NCI-H526 treated with DMSO at 0.1 percent for 48 hours (cell line): ENCODE measurements at places on chromosomes 16 and 17.

GRCh38 chr17:43350888-43351361, 47.9 kb upstream of the ARL4D start:
- DNase-seq: no peak

- no peak for DNase-seq
These were observed 112.9 kb downstream of the GP2 start for GRCh38 chr16:20214401-20214800.

DNA sequence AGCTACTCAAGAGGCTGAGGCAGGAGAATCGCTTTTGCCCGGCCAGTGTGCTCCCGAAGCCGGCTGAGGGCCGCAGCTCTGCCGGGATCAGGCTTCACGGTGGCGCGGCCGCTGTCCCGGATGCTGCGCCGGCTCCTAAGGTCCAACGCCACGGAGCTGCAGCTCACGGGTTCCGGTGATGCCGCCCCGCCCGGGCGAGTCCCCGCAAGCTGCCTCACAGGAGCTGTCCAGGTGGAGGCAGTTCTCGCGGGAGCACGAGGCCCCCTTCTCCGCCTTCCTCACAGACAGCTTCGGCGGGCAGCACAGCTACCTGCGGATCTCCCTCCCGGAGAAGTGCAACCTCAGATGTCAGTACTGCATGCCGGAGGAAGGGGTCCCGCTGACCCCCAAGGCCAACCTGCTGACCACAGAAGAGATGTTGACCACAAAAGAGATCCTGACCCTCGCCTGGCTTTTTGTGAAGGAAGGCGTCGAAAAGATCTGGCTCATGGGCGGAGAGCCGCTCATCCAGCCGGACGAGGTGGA, 111.4 kb upstream of the SIAH1 start:
- DNase-seq: no peak

GRCh38 chr16:67199808-67200198, 872 bp downstream of the ELMO3 start:
- no peak for DNase-seq

GRCh38 chr16:2213817-2214718, 572 bp downstream of the PGP start:
- DNase-seq: no peak

GRCh38 chr16:50099957-50100648, 34.3 kb downstream of the HEATR3 start:
- peak; percentile 76 for DNase-seq

DNA sequence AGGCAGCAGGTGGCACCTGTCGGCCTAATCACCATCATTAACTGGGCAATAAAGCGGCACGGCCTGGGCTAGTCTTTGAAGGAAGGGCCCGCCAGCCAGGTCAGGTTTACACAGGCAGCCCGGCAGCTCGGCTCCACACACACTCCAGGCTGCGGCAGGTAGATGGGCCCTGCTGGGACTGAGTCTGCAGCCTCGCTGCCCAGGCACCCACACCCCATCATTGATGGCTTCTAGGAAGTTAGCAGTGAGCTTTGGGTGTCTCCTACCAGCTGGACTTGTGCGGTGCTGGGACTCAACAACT, 6.8 kb upstream of the FOXN1 start:
- no peak for DNase-seq

- peak; percentile 66 for DNase-seq
These were observed 18.0 kb upstream of the TRIM37 start for GRCh38 chr17:59124665-59125064.

GRCh38 chr16:86565644-86566511, 751 bp upstream of the FOXC2 start:
- no peak for DNase-seq

DNA sequence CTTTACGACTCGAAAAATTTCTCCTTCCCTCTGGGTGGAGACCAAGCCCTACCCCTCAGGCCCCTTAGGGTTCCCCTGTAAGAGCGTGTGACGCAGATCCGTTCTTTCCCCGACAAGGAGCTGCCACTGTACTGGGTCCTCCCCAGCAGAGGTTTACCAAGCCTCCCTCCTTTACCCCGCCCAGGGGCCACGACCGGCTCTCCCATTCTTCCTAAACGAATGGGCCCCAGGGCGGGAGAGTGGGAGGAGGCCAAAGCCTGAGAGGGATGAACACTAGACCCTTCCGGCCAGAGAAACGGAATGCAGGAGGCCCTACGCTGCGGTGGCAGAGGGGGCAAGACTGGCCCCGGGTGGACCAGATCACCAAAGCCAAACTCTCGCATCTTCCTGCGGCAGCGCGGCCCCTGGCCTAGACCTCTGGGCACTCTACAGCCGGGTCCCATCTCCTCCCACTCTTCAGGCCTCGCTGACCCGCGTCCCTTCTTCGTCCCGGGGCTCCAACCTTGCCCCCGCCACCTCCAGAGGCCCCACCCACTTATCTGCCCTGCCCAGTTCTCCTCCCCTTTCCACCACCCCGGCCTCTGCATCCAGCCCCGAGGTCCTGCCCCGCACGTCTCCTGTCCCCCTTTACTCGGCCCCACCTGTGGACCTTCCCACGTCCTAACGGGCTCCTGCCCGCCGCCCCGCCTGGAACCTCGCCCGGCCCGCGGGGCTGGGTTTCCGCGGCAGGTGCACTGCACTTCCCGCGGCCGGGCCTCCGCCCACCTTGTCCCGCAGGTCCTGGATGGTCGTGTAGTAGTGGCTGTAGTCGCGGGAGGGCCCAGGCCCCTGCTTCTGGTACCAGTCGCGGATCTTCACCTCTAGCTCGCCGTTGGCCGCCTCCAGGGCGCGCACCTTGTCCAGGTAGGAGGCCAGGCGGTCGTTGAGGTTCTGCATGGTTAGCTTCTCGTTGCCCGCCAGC, 765 bp downstream of the KRT19 start:
- no peak for DNase-seq

- no peak for DNase-seq
These were observed 733.4 kb upstream of the SOX9 start for GRCh38 chr17:71387456-71387855.

- DNase-seq: no peak
These were observed 19.3 kb downstream of the MFSD11 start for GRCh38 chr17:76757256-76757655.

- DNase-seq: no peak
These were observed 42.2 kb upstream of the HAPSTR1 start for GRCh38 chr16:9049241-9049640.

GRCh38 chr16:58032710-58033293, 7.2 kb downstream of the MMP15 start:
- no peak for DNase-seq

DNA sequence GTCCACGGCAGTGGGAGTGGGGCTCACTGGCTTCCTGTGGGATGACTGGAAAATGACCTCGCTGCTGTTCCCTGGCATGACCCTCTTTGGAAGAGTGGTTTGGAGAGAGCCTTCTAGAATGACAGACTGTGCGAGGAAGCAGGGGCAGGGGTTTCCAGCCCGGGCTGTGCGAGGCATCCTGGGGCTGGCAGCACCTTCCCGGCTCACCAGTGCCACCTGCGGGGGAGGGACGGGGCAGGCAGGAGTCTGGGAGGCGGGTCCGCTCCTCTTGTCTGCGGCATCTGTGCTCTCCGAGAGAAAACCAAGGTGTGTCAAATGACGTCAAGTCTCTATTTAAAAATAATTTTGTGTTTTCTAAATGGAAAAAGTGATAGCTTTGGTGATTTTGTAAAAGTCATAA, 7.8 kb upstream of the RNF213 start:
- peak; percentile 51 for DNase-seq

- DNase-seq: no peak
These were observed 3.7 kb downstream of the MIEN1 start for GRCh38 chr17:39726617-39727016.

GRCh38 chr16:66901626-66902025, 17.1 kb downstream of the CDH16 start:
- no peak for DNase-seq

DNA sequence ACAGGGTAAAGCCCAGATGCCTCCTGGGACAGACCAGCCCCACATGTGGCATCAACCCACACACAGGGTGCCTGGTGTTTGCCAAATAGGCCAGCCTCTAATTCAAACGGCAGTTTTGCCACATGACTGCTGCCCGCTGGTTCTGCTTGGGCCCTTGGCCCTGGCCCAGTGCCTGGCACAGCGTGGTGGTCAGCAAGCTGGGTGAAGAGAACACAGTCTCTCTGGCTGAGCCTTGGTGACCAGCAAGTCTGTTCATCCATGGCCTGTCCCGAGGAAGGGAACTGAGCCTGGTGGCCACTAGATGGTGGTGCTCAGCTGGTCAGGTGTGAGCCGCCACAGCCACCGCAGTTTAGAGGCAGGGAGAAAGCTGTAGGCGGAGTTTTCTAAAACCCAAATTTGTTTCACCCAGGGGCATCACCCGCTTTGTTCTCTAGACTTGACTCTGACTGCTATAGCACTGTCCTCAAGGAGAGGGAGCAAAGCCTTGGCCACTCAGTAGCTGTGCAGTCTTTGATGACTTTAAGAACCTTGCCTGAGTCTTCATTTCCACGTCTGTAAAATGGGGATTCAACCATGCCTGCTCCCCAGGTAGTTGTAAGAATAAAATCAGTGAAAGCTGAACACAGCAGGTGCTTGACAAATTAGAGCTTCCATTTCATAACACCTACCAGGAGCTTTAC, 4.7 kb upstream of the GFAP start:
- peak; percentile 35 for DNase-seq

DNA sequence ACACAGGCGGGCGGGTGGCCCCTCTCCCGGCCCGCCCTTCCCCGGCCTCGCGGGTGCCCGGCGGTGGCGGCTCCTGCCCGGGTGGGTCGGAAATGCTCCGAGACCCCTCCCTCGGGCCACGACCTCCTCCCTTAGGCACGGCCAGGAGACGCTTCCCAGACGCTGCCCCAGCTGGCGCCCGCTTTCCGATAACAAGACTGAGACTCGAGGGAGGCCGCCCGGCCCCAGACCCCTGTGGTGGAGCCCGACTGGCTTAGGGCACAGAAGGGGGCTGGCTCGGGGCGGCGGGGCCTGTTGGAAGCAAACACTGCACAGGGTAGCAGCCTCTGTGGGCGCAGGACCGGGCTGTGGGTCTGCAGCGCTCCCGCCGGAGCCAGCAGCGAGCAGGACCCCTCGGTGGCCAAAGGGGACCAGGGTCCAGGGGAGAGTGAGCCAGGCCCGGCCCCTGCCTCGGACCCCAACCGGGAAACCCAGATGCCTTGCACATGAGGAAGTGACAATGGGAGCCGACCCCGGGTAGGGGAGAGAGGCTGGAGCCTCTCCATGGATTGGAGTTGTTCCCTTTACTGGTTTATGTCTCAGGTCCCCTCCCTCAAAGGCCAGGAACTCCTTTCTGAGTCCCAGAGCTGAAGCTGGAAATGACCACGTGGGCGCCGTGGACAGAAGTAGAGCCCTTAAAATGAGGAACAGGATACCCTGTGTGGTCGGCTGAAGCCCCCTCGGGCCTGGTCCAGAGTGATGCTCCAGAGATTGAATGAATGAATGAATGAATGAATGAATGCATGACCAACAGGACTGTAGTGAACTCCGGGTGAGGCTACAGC, 19.8 kb upstream of the ADCY7 start:
- no peak for DNase-seq

DNA sequence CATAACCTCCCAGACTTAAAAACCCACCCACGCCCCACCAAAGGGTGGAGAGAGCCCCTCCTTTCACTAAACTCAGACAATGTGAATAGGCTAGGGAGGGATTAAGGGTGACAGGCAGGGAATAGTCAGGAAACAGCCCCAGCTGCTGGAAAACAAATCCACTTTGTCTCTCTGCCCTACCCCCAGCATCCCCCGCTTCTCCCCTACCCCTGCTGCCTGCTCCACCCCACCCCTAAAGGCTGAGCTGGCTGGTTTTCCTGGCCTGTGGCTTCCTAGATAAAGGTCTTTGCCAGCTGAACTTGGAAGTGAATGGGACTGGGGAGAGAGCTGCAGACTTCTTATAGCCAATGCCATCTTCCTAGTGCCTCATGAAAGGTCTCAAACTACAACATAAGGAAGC, 15.0 kb downstream of the CAVIN1 start:
- DNase-seq: no peak

- DNase-seq: no peak
These were observed 4.0 kb downstream of the ALG1 start for GRCh38 chr16:5075637-5076036.

DNA sequence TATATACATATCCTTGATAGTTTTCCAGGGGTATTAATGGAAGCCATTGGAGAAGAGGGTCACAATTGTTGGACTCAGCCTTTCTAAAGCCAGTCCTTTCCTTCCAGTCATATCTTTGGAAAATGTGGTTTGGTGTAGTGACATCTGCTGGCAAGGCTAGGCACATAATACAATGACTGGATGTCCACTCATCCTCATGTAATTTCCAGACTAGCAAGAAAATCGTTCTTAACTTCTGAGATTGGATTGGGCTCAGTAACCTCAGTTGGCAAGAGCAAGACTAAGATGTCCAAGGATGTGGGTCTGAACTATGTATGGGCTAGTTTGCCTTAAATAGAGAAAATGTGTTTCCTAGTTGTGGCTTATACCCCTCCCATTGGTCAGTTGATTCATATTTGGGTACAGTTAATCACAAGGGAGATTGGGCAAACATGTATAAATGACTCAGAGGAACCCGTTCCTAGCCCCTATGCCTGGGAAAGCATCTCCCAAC, 8.7 kb upstream of the KAT7 start:
- peak; percentile 37 for DNase-seq

- DNase-seq: no peak
These were observed 166.7 kb downstream of the IRF8 start for GRCh38 chr16:86065711-86066110.

- DNase-seq: no peak
These were observed 15.1 kb downstream of the BAIAP2 start for GRCh38 chr17:81049973-81050551.

DNA sequence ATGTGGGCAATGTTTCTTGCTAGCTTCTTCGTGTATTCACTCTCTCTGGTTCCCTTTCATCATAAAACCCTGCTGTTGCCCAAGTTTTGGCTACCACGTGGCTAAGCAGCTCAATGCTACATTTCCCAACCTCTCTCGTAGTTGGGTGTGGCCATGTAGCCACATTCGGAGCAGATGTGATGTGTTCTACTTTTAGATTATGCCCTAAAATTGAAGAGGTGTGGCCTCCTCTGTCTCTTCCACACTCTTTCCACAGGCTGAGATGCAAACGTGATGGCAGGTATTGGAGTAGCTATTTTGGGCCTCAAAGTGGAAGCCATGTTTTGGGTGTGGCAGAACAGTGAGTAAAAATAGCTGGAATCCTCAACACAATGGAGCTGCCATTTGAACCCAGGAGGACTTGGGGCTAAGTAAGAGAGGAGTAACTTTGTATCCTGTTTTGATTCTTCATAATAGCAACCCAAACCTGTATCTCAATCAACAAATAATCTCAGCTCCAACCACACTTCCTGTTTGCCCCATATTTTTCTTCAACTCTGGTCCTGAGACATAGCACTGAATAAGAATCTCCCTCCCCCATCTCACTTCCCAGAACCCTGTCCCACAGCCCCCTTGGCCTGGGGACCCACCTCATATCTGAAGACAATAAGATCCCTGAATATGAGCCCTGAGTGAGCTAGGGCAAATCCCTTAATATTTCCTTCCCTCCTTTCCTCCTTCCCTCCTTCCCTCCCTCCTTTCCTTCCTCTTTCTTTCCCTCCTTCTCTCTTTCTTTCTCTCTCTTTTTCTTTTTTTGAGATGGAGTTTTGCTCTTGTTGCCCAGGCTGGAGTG, 4.0 kb downstream of the NUPR1 start:
- no peak for DNase-seq
